Breast epithelium (tissue), 4 donors: ENCODE measurements at places on chromosomes 3 and 15. TPM values are rescaled to one million over a fixed set of nuclear protein-coding genes. Genes with fewer than 3 reads are reported as not detected.

CD276 gene
- total RNA-seq, result 73.7 TPM

SERINC4 gene
- 0.16 TPM for total RNA-seq

GAP43 gene
- total RNA-seq, result 0.16 TPM

MAPKAPK3 gene
- 38.4 TPM for total RNA-seq

ZNF660 gene
- total RNA-seq, result 3.1 TPM

SH3GL3 gene
- not detected for total RNA-seq

SYNPR gene
- not detected for total RNA-seq

PBRM1 gene
- total RNA-seq, result 81.0 TPM

CLRN1 gene
- total RNA-seq, result not detected

ROPN1B gene
- not detected for total RNA-seq

OR5K2 gene
- not detected for total RNA-seq

PLSCR5 gene
- total RNA-seq, result not detected

ZBTB47 gene
- total RNA-seq, result 45.2 TPM

AKAP13 gene
- 198 TPM for total RNA-seq

RHCG gene
- 1.5 TPM for total RNA-seq

SPG11 gene
- 82.4 TPM for total RNA-seq

COL8A1 gene
- 9.2 TPM for total RNA-seq

TMEM266 gene
- total RNA-seq, result 0.32 TPM

STRA6 gene
- total RNA-seq, result 1.0 TPM
